ENCODE measurements at places on chromosomes 16 and 17. TPM values are rescaled to one million over a fixed set of nuclear protein-coding genes. Genes with fewer than 3 reads are reported as not detected.

WBP2 gene
- total RNA-seq, result 9.0 TPM

FAAP100 gene
- 7.5 TPM for total RNA-seq

TPSAB1 gene
- total RNA-seq, result not detected

PRDM7 gene
- total RNA-seq, result not detected

PRSS22 gene
- not detected for total RNA-seq

PRSS8 gene
- not detected for total RNA-seq

SKAP1 gene
- total RNA-seq, result not detected

PHB1 gene
- 304 TPM for total RNA-seq

PRCD gene
- not detected for total RNA-seq
